Right cardiac atrium (tissue), 5 donors: ENCODE measurements at places on chromosomes 5 and 9. TPM values are rescaled to one million over a fixed set of nuclear protein-coding genes. Genes with fewer than 3 reads are reported as not detected.

DPM2 gene
- total RNA-seq: 15.4 TPM

PCA3 gene
- not detected for total RNA-seq

RLN1 gene
- total RNA-seq: not detected

BARHL1 gene
- total RNA-seq: not detected

ESM1 gene
- total RNA-seq: 0.65 TPM

IFNK gene
- total RNA-seq: not detected

PHF2 gene
- 31.1 TPM for total RNA-seq

NMUR2 gene
- 0.62 TPM for total RNA-seq

NKD2 gene
- total RNA-seq: 8.6 TPM

AQP7 gene
- total RNA-seq: 124 TPM

GAS1 gene
- 27.8 TPM for total RNA-seq

FAT2 gene
- total RNA-seq: not detected
